ENCODE measurements at places on chromosomes 2 and 18.
A peak's percentile ranks its signal among the peaks of the same experiment; 100 is the strongest.

GRCh38 chr2:167411367-167411766 is 523.1 kb downstream of the XIRP2 start:
- DNase-seq: no peak

DNA sequence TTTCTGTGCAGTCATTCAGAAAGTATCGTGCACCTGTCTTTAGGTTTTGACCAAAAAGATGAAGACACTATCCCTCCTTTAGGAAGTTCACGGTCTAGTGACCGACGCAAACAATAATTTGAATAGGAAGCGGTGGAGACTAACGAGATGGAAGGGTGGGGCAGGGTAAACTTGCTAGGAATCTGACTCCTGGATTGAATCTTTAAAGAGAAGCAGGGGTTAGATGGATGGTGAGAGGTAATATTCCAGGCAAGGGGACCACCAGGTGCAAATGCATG is 651 bp upstream of the TXNL1 start:
- DNase-seq: no peak

DNA sequence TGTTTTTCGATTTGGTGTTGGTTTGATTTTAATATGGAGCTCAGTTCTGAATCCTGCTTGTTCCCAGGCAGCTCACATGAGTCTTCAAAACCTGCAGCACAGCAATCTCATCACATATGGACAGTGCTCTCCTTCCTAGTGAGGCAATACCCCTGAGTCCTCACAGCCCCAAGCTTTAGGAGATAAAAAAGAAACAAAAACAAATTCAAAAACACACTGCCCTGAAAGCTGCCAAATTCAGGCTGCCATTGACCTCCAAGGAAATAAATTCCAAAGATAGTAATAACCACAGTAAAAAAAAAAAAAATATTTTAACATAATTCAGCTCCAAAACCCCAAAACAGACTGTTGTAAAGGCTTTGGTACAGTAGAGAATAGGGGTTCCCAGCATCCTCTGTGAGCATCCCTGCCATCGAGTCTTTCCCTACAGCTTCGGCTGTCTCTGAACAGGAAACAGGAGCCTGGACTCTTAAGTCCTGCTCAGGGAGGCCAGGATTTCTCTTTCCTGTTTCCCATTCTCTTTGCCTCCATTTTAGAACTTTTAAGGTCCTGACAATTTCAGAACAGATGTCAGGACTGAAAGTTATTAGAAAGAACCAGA is 14.7 kb upstream of the SP3 start:
- DNase-seq: no peak

DNA sequence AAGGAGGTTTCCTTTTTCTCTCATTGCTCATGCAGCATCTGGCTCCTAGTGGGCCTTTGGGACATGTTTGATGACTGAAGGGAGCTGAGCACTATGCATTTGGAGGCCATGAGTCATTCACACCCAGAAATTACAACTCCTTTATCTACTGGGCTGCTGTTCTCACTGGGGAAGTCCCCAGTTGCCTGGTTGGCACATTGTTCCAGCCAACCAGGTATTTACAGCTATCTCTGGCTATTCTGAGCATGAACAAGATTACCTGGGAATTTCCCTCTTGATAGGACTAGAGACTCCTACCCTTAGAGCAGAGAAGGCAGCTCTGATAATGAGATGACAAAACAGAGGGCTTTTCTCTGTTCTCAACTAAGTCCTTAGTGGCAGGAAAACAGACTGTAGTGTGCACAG is 206.5 kb downstream of the SETBP1 start:
- DNase-seq: no peak

- DNase-seq: peak; percentile 81
Measured at GRCh38 chr2:162297925-162298552, 20.4 kb downstream of the IFIH1 start.

DNA sequence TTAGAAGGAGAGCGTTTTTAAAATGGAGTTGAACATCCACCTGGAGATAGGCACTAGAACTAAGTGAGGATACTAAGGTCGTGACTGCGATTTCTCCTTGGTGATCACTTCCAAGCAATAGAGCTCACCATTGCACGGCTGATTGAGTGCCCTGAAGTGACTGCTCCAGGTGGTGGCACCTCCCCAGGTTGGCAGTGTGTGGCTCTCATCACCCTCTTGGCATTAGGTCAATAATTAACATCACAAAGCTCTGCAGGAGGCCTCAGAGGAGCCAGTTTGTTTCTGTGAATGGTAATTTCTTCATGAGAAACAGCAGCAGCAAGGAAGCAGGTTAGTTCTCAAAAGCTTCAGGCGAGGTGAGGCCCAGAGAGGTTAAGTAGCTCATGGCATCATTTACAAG is 259.6 kb downstream of the CLIP4 start:
- DNase-seq: no peak

DNA sequence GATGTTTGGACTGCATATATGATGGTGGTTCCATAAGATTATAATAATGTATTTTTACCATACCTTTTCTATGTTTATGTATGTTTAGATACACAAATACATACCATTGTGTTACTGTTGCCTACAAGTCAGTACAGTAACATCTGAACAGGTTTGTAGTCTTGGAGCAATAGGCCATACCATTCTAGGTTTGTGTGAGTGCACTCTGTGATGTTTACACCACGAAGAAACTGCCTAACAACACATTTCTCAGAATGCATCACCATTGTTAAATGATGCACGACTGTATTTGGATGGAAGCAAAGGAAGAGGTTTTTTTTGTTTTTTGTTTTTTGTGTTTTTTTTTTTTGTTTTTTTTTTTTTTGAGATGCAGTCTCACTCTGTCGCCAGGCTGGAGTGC is 9.5 kb downstream of the DUSP19 start:
- DNase-seq: no peak

GRCh38 chr2:145007093-145007959 is 487.4 kb upstream of the ZEB2 start:
- DNase-seq: no peak

- no peak for DNase-seq
Measured at GRCh38 chr18:62846313-62846712, 131.0 kb downstream of the PHLPP1 start.

DNA sequence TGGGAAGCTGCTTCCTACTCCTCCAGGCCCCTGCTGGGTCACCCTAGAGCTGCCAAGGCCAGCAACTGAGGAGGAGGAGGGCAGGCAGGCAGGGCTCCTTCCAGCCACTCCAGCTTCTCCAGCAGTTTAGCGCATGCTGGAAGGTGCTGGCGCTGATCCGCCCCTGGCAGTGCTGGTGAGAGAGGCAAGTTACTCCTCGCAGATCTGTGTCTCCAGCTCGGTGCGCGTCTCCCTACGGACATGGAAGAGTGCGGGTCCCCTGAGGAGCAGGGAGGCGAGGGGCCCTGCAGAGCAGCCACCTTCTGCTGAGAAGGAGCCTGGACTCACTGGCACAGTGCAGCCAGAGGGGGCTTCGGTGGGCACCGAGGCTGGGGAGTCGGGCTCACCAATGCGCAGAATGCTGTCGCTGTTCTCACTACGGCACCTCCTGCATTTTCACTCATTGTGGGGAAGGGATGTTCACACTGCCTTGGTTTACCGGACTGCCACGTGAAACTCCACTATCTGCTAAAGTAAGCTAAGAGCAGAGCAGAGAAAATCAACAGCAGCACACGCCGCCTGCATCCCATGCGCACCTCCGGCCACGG is 206.0 kb downstream of the HDAC4 start:
- no peak for DNase-seq

- DNase-seq: no peak
Measured at GRCh38 chr2:98643496-98644100, 35.2 kb downstream of the UNC50 start.

DNA sequence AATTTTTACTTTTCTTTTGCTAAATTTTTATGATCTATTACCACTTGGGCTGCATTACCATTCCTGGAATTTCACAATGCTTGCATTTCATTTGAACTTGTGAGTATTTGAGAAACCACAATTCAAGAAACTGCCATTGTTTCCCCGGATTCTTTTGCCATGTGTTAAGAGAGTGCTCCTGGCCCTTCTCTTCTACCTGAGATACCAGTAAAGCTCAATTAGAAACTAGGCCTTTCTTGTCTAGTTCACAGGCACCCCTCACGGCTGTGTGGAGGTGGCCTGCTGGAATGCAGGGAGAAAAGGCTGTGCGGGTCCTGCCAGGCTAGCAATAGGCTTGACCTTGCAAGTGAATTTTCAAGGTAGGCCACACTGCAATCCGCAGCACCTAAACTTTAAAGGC is 40.8 kb downstream of the ZEB2 start:
- DNase-seq: no peak

GRCh38 chr2:233794128-233794658 is 16.1 kb downstream of the MROH2A start:
- DNase-seq: no peak

GRCh38 chr2:178764097-178764496 is 43.1 kb downstream of the TTN start:
- no peak for DNase-seq

- no peak for DNase-seq
Measured at GRCh38 chr2:98935777-98936352, at the start of gene CRACDL. Gene CRACDL, minus strand, starts transcription at chr2:98936225. Its CDS starts 89,425 bp downstream, at chr2:98846800.

DNA sequence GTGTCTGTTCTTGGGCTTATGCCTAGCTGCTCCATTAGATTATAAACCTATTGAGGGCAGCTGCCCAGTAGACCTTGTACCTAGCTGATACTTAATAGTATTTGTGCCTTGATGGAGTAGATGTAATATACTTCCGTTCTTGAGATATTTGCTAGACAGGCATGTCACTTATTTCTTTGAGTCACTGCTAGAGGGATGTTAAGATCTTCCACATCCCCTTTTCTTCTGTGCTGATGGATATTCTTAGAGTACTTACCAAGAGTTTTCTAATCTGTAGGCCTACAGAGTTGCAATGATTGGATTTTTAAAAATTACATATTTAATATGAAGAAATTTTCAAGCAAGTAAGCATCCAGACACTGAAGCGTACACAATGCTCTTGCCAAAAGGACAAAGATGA is 226.7 kb downstream of the TPGS2 start:
- DNase-seq: no peak

DNA sequence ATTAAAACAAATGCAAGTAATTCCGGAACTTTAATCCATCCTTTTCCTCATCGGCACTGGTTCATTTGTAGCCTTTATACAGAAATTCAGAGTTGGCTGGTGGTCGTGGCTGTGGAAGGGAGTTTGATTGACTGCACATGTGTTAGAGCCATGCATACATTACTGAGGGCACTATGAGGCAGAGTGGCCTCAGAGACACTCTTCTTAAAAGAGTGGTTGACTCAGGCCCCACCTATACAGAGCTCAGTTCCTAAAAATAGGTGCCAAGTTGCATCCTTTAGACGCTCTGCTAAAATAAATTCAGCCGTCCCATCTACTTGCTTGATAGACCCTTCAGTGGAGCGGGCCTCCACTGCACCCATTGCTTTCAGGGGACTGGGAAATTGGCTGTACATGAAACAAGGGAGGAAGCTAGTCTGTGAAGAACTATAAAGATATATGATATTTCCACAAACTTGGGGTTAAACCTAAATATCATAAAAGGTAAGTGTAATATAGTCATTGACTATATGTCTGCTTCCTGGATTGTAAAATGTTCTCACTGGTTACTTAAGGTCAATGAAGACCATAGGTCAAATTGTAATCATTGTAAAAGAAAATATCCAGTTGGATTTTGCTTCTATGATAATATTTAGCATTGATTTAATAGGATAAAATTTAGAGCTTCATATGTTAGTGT is 298.9 kb downstream of the XIRP2 start:
- no peak for DNase-seq

GRCh38 chr18:79335833-79336360 is 59.8 kb upstream of the NFATC1 start:
- no peak for DNase-seq

DNA sequence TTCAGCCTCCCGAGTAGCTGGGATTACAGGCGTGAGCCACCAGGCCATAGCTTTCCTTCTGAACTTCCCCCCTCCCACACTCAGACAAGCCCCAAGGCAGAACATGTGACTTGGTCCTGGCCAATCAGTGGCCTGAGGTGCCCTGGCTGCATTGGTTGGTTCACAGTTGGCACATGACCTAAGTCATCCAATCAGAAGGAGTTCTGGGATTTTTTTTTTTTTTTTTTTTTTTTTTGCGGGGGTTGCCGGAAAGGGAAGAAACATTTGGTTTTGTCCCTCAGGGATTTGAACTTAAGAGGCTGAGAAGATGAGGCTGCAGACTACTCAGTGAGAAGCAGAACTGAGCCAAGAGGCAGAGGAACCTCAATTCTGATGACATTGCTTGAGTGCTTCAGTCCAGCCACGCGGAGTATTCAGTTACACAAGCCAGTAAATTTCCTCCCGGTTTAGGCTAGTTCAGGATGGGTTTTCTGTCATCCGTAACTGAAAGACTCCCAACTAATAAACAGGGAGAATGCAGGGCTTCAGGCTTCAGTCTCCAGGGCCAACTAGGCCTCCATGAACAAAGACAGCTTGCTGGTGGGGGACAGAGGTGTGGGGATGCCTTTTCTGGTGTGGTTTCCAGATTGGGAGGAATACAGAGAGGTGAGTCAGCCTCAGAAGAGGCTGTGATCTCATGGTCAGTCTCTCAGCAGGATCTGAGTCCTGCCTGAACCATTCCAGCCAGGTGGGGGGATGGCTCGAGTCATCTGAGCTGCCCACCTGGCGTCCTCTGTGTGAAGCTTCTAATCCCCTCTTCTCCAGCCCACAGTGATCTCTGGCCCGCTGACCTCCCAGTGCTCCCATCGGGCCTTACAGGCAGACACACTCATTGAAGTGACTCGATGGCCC is 9.2 kb downstream of the PTMA start:
- DNase-seq: peak; percentile 55

DNA sequence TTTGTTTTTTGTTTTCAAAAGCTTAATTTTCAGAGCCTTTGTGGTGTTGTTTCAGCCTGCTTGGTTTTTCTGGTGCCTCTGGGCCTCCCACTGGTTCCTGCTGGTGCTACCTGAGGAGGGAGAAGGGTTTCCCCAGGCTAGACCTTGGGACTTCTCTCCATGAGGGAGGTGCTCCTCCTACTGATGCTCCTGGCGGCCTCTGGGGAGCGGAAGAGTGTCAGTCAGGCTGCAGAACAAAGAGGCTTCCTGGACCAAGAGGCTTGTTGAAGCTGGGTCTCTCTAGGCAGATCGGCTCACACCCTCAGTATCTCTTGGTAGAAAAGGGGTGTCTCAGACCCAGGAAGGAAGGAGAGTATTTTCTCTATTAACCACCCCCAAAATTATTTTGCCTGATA is 32.2 kb downstream of the RFX8 start:
- DNase-seq: no peak
